ENCODE measurements at places on chromosomes 4 and X.

GRCh38 chrX:97740886-97741285 lies 857.2 kb downstream of the RPA4 start:
- no peak for DNase-seq

- DNase-seq: no peak
These were observed 355.4 kb downstream of the ANK2 start for GRCh38 chr4:113404841-113405240.

- no peak for DNase-seq
These were observed 208.1 kb downstream of the FBXW7 start for GRCh38 chr4:152327606-152328453.

GRCh38 chrX:143306991-143307937 lies 210.0 kb downstream of the SPANXN3 start:
- DNase-seq: no peak

DNA sequence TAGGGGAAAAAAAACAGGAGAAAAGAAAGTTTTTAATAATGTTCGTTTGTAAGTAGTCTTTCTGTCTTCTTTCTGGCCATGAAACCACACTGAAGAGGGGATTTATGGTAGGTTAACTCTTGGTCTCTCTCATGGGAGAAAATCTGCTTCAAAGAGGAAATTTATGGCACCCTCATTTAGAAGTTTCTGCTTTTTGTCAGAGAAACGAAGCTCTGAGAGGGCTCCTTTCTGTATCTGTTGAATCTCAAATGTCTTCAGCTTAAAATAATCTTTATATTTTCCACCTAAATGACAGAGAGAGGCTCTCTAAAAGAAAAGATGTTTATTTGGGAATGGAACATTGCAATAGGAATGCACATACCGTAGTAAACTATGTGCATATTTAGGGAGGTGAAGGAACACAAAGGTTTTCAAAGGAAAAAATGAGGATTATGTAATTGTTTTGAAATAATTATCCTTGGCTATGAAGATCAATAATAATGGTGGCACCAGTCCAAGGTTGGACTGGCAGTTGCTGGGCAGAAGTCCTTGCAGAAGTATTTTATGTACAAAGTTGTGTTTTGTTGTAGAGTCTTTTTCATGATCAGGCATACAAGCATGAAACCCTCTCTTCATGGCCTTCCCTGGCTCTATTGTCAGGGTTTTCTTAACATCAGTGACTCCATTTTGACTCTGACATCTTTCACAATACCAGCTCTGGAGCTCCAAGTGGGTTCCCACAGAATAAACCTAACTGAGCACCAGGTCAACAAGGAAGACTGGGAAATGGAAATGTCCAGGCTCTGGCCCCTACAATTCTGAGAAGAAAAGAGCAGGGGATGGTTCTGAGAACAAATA lies 53.0 kb upstream of the HPSE start:
- no peak for DNase-seq

All from activated CD8-positive, alpha-beta memory T cell treated with anti-CD3 and anti-CD28 coated beads for 1 hour (primary cell).